ENCODE measurements at places on chromosomes 11 and 22.

DNA sequence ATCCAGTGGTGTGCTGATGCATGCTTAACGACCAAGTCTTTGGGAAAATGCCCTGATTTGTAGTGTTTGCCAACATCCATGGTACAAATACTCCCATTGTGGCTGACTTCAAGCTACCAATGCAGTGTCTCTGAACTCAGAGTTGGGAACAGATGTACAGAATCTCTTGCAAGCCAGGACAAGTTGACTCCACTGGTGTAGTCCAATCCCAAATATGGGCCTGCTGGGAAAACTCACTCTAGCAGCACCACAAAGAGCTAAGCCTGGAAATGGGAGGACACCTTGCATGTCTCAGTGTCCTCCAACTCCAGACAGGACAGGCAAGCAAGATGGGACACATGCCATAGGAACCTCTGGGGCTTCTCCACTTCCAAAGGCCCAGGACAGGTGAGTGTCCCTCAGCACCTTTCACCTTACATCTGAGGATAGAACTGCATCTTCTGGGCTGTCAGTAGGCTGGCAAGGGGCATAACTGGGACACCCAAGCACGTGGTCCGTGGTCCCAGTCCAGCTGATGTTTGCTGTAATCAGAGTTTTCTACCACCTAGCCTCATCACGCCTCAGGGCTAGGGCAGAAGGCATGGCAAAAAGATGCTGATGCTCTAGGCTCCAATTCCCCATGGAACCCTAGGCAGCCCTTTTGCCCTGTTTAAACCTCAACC, 6.5 kb downstream of the LMO1 start:
- no peaks in the 10 kb centered on the region for H3K36me3 ChIP-seq
- H3K27me3 ChIP-seq, result peaks cover 12% of the 10 kb centered on the region
- no peaks in the 10 kb centered on the region for H3K4me1 ChIP-seq

DNA sequence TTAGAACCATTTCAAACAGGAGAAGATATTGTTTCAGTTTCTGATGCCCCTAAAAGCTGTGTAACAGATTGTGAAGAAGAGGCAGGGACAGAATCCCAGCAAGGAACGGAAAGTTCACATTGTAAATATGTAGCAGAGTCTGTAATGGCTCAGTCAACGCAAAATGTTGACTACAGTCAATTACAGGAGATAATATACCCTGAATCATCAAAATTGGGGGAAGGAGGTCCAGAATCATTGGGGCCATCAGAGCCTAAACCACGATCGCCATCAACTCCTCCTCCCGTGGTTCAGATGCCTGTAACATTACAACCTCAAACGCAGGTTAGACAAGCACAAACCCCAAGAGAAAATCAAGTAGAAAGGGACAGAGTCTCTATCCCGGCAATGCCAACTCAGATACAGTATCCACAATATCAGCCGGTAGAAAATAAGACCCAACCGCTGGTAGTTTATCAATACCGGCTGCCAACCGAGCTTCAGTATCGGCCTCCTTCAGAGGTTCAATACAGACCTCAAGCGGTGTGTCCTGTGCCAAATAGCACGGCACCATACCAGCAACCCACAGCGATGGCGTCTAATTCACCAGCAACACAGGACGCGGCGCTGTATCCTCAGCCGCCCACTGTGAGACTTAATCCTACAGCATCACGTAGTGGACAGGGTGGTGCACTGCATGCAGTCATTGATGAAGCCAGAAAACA, 40.8 kb downstream of the IGLL1 start:
- peak; percentile 91 for DNase-seq
- H3K36me3 ChIP-seq, result no peaks in the 10 kb centered on the region
- no peak overlapping the region for H3K4me3 ChIP-seq
- H3K4me1 ChIP-seq, result no peaks in the 10 kb centered on the region
- no peaks in the 10 kb centered on the region for H3K27me3 ChIP-seq

GRCh38 chr11:8386134-8386864, 122.6 kb upstream of the LMO1 start:
- DNase-seq, result no peak
- H3K27me3 ChIP-seq, result no peaks in the 10 kb centered on the region
- no peak overlapping the region for H3K4me3 ChIP-seq
- H3K27ac ChIP-seq, result no peak overlapping the region

- no peak overlapping the region for H3K27ac ChIP-seq
- H3K4me3 ChIP-seq, result no peak overlapping the region
- DNase-seq, result no peak
- H3K36me3 ChIP-seq, result peaks cover 5% of the 10 kb centered on the region
Observed at GRCh38 chr11:17298302-17298701, 21.8 kb downstream of the NUCB2 start.

All from colonic mucosa (tissue), 4 donors.